ENCODE measurements at places on chromosomes 5 and 9. TPM values are rescaled to one million over a fixed set of nuclear protein-coding genes. Genes with fewer than 3 reads are reported as not detected.
A peak's percentile ranks its signal among the peaks of the same experiment; 100 is the strongest.

DNA sequence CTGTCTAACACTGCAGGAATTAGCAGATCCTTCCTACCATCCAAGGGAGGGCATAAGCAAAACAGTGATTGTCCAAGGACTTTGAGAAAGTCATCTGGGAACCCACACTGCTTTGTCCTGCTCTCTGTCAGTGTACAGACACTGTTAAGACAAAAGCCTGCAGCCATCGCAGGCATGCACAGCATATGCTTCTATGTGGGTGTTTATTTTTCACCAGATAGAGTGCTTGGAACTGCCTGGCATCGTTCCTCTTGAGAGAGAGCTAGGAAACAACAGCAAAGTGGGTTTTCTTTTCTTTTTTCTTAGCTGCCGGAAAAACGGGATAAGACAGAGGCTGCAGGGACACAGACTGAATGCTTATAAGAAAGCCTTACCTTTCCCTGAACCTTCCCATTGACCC, 212.3 kb downstream of the ICE1 start:
- no peak overlapping the region for H3K27ac ChIP-seq
- peaks cover 23% of the 10 kb centered on the region for H3K27me3 ChIP-seq
- ATAC-seq: no peak
- H3K4me1 ChIP-seq: no peaks in the 10 kb centered on the region
- no peaks in the 10 kb centered on the region for H3K36me3 ChIP-seq

GRCh38 chr5:94928891-94929290, 310.4 kb downstream of the SLF1 start:
- H3K4me1 ChIP-seq: no peaks in the 10 kb centered on the region
- no peak overlapping the region for H3K27ac ChIP-seq
- H3K4me3 ChIP-seq: no peak overlapping the region
- H3K27me3 ChIP-seq: peaks cover 3% of the 10 kb centered on the region
- ATAC-seq: no peak

GRCh38 chr5:83864652-83865051, 144.0 kb upstream of the HAPLN1 start:
- no peaks in the 10 kb centered on the region for H3K36me3 ChIP-seq
- H3K4me3 ChIP-seq: no peak overlapping the region
- no peak overlapping the region for H3K27ac ChIP-seq

STC2 gene
- 4.3 TPM for total RNA-seq

IL13 gene
- 4.3 TPM for total RNA-seq

DNA sequence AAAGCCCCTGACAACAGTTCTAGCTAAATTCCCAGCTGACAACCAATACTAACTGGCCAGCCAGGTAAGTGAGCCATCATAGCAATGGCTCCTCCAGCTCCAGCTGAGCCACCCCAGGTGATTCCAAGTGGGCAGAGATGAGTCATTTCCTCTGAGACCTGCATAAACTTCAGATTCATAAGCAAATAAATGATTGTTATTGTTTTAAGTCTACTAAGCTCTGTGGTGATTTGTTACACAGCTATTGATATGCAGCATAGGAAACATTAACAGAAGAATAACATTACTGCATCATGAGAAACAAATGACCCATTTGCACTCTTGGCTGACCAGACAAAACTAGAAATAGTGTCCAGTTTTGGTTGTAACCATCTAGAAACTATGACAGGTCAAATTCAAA, 60.3 kb downstream of the TTC39B start:
- peak; percentile 76 for ATAC-seq
- H3K27me3 ChIP-seq: no peaks in the 10 kb centered on the region
- H3K27ac ChIP-seq: peak overlapping the region; percentile 61
- peaks cover 5% of the 10 kb centered on the region for H3K36me3 ChIP-seq
- H3K4me3 ChIP-seq: no peak overlapping the region

CDKN2B gene
- 0.76 TPM for total RNA-seq

PCDHGB2 gene
- 0.17 TPM for total RNA-seq

DNA sequence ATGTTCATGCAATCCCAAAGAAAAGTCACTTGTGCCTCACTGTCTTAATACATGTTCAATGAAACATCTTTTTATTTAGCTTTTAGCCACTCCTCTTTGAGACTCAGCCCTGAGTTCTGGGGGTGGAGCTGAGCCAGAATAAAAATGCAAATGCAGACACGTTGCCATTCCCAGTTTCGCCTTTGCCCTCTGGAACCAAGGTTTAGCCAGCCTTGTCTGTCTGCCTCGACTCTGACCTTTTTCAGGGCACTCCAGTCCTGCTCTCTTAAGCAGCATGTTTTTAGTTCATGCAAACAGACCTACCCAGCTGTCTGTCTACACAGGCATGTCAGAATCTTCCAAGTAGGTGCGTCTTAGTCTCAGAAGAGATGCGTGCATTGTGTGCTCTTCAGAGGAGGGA, 82.2 kb upstream of the RANBP3L start:
- H3K36me3 ChIP-seq: no peaks in the 10 kb centered on the region
- H3K27ac ChIP-seq: no peak overlapping the region
- H3K27me3 ChIP-seq: peaks cover 29% of the 10 kb centered on the region
- ATAC-seq: no peak

SURF2 gene
- total RNA-seq: 7.0 TPM

BOD1 gene
- 24.9 TPM for total RNA-seq

CCNO gene
- not detected for total RNA-seq

DNA sequence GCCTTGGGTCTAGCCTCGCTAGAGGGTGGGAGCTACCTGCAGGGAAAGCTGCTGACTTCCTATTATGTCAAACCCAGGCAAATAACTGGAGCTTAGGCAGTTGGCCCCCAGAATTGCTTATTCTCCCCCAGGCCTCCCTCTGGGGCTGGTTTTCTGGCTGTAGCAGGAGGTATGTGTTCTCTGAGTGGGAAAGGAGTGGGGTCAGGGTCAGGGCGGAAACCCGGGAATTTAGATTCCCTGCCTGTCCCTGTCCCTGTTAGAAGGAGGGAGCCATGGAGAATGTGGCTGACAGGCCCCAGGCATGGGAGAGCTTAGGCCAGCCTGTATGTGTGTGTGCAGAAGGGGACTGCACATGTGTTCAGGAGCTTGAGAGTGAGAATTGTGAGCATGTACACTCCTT, 13.6 kb upstream of the CXXC5 start:
- no peaks in the 10 kb centered on the region for H3K27me3 ChIP-seq
- peaks cover 33% of the 10 kb centered on the region for H3K4me1 ChIP-seq
- H3K4me3 ChIP-seq: no peak overlapping the region
- peaks cover 45% of the 10 kb centered on the region for H3K36me3 ChIP-seq

DNA sequence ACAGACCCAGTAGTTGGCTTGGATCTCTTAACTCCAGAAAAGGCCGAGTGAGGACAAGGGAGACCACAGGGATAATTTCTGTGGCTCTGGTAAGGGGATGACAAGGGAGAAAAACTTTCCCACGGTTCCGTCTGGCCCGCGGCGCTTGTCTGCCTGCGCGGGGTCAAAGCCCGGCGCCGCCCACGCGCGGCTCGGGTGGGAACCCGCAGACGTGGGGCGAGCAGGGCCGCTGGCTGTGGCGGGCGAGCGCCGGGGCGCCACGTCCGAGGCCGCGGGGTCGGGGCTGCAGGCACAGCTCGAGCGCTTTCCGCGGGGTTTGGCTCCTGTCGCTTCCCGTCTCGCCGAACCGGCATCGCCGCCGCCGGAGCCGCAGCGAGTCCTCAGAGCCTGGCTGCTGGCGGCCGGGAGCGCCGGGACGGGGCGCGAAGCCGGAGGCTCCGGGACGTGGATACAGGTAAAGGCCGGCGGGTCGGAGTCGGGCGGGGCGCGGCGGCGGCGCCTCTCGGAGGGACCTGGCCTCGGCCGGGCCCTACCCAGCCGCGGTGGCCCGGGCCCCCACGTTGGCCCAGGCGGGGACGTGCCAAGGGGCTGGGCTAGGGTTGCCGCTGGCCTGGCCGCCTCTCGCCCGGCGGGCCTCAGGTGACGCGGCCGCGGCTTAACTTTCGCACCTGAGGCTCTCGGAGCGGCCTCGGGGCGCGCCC, at the start of gene RNF180:
Gene RNF180, plus strand, starts transcription at position 344 of the 701 bp plus-strand sequence. CDS start 34,965 bp downstream, outside the sequence.
- H3K4me1 ChIP-seq: no peaks in the 10 kb centered on the region
- ATAC-seq: no peak
- peaks cover 5% of the 10 kb centered on the region for H3K36me3 ChIP-seq
- H3K27me3 ChIP-seq: peaks cover 23% of the 10 kb centered on the region
- no peak within 1 kb of the TSS for H3K4me3 ChIP-seq

GRCh38 chr5:133398646-133399101, 213.7 kb downstream of the FSTL4 start:
- no peak overlapping the region for H3K4me3 ChIP-seq
- no peaks in the 10 kb centered on the region for H3K36me3 ChIP-seq
- ATAC-seq: peak; percentile 81

DNA sequence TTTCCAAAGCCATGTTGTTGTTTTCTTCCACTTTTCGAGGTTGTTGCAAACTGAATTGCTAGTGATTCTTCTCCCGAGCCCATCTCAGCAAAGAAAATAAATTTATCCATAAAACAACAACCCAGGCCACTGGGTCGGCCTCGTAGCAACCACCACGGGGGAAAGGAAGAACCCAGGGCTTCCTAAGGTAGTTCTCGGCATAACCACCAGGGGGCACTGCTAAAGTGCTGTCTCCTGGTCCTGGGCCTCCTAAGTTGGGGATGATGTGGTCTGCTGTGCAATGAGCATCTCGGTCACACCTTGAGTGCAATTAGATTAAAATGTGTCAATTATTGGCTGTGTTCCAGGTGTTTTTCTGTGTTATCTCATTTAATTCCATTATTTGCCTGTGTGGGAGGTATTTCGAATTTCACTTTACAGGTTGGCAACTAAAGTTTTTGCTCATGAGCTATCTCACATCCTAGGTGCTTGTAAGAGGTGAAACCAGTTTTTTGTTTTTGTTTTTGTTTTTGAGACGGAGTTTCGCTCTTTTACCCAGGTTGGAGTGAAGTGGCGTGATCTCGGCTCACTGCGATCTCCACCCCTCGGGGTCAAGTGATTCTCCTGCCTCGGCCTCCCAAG, 102.8 kb upstream of the DAP start:
- peak; percentile 77 for ATAC-seq
- no peak overlapping the region for H3K4me3 ChIP-seq
- no peaks in the 10 kb centered on the region for H3K36me3 ChIP-seq
- H3K4me1 ChIP-seq: no peaks in the 10 kb centered on the region
- H3K27me3 ChIP-seq: peaks cover 8% of the 10 kb centered on the region

GABRA6 gene
- not detected for total RNA-seq

GRCh38 chr9:131405428-131405827, 11.5 kb downstream of the PRRC2B start:
- no peak for ATAC-seq
- peaks cover 64% of the 10 kb centered on the region for H3K4me1 ChIP-seq
- no peak overlapping the region for H3K27ac ChIP-seq

DNA sequence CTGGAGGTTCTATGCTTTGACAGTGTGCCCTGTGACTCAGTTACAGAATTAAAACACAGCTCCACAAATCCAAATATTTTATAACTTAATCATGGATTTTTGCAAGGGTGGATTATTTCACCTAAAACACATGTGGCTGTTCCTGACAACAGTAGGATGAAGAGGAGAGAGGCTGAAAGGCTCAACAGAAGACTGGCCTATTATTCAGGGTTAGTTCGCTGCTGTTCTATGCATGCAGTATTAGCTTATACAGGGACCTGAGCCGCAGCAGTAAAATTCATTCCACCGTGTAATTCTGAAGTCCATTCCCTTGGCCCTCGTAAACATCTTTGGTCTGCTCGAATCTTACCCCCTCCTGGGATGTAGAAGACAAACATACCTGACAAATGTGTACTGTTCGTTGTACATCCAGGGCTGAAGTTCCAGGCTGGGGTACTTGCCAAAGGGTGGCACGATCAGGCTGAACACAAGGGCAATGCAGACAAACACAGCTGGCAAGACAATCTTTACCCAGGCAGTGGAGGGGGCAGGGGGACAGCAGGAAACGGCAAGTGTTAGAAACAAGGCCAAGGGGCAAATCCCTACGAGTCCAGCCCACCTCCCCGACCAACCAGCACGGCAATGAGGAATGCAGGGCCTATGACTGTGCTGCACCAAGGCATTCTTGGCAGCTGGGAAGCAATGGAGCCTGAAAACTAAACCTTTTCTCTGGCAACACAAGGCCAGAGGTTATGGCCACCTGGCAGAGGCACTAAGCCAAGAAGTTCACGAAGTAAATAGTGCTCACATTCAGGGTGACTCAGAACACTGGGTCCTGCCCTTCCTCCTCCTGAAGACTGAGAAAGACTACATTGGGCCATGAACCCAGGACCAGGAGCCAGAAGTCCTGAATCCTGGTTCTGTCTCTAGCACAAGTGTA, 46.8 kb downstream of the NIPSNAP3B start:
- no peak overlapping the region for H3K27ac ChIP-seq
- H3K27me3 ChIP-seq: no peaks in the 10 kb centered on the region
- peaks cover 61% of the 10 kb centered on the region for H3K36me3 ChIP-seq
- H3K4me3 ChIP-seq: no peak overlapping the region
- ATAC-seq: no peak
- H3K4me1 ChIP-seq: no peaks in the 10 kb centered on the region

DNA sequence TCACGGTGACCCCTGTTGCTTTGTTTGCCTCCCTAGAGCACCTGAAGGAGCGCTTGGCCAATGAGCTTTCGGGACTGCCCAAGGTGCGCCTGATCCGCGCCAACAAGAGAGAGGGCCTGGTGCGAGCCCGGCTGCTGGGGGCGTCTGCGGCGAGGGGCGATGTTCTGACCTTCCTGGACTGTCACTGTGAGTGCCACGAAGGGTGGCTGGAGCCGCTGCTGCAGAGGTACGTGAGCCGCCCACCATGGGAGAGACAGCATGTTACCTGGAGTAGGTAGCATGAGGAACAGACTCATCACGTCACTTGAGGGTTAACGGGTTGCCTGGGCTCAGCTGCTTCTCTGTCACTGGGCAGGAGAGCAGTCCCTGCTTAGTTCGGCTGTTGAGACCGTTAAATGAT, 19.2 kb downstream of the GALNT12 start:
- peaks cover 17% of the 10 kb centered on the region for H3K36me3 ChIP-seq
- H3K27ac ChIP-seq: no peak overlapping the region
- H3K4me1 ChIP-seq: peaks cover 4% of the 10 kb centered on the region
- H3K27me3 ChIP-seq: no peaks in the 10 kb centered on the region
- no peak for ATAC-seq

CARD6 gene
- 4.8 TPM for total RNA-seq

- no peak for ATAC-seq
- no peak overlapping the region for H3K27ac ChIP-seq
- no peaks in the 10 kb centered on the region for H3K4me1 ChIP-seq
Measured at GRCh38 chr5:179120951-179121666, 60.9 kb downstream of the ZNF354C start.

DNA sequence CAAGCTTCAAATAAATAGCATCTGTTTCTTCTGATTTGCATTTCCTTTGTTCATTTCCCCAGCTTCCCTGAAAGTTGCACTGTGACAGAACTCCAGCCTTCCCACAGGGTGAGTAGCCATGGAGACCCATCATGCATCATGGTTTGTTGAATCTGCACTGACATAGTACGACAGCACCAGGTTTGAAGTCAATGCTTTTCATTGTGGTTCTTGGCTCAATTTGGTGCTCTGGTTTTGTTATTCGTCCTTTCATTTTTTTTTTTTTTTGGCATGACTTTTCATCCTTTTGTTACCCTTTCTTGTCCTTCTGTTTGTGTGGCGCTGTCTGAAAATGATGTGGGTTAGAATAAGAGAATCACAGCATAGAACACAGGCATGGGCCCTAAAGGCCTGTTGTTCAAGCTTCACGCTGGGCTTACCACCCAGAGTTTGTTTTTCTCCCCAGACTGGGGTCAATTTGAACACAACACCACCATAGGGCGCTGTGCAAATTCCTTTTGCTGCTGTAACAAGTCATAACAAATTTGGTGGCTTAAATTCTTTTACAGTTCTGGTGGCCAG, 206.2 kb upstream of the CDH10 start:
- H3K4me1 ChIP-seq: no peaks in the 10 kb centered on the region
- no peak overlapping the region for H3K27ac ChIP-seq
- no peaks in the 10 kb centered on the region for H3K36me3 ChIP-seq
- ATAC-seq: no peak

ZBED3 gene
- 0.04 TPM for total RNA-seq

PTGES gene
- not detected for total RNA-seq

Data from activated T-helper 17 cell treated with anti-CD3 and anti-CD28 coated beads, Interleukin-2, amount 50 U/mL, for 72 hours (primary cell).